Activated T-cell treated with anti-CD3 and anti-CD28 coated beads for 48 hours (primary cell): ENCODE measurements at places on chromosomes 3 and 15.

DNA sequence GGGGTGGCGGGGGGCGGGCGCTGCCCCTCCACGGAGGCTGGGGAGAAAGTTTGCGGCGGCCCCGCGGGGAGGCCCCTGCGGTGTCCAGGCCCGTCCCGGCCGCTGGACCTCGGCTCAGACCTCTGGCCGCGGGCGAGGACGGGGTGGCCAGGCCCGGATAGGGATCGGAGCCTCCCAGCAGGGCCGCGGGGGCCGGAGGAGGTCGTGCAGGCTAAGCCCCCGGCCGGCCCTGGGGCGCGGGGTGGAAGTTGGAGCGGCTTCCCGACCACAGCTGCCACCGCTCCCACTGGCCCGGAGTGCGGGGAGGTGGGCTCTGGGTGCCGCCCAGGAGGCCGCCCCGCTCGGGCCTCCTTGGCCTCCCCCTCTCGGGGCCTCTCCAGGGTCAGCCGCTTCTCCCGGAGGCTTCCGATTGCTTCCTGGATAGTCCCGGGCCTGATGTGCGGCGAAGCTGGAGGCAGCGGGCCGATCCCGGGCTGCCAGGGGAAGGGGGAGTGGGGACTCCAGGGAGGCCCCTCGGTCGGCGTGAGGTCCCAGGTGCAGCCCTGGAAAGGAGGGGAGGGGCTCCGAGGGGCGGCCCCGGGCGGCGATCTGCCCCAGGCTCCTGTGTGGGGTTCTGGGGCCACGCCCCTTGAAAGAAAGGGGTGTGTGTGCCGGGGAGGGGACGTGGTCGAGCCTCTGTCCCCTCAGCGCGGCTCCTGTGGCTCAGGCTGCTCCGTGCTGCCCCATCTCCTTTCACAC lies 907 bp downstream of the PLXNA1 start:
- peak; percentile 33 for DNase-seq

DNA sequence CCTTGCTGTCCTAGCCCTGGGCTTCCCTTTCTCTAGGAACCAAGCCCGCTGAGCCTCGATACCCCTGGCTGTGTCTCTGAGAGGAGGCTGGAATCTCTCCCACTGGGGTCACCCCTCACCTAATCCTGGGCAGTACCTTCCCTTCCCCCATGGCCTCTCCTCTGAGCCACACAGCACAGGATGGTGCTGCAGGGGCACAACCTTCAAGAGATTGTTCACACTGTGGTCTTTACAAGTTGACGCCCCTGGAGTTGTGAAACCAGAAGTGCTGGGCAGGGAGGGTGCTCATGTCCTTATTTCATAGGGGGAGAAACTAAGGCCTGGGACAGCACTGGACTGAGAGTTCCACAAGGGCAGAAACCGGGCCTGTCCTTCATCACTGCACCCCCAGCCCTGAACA lies 70.9 kb upstream of the TMEM115 start:
- no peak for DNase-seq

DNA sequence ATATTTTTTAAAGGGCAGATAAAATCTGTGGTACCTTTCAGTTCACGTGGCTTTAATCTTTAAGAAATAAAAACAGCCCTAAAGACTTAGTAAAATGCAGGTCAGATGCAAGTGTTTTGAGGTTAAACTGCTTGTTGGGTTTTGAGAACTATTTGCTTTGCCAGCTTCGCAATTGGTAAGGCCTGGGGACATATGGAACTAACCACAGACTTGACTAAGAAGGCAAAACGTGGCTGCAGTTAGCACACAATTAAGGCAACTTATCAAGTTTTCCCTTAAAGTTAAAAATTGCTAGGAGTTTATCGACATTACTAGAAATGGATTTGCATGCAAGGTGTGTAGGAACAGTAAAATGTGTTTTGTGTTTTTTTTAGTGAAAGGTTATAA lies 206.9 kb downstream of the ZNF385D start:
- no peak for DNase-seq

GRCh38 chr15:94306700-94307650 lies 75.6 kb downstream of the MCTP2 start:
- no peak for DNase-seq

GRCh38 chr15:41928637-41929620 lies 35.1 kb upstream of the SPTBN5 start:
- DNase-seq = no peak

- no peak for DNase-seq
These were observed 24.3 kb downstream of the ATP10A start for GRCh38 chr15:25838871-25839195.

- no peak for DNase-seq
These were observed 18.3 kb downstream of the FBXO22 start for GRCh38 chr15:75921732-75922703.

DNA sequence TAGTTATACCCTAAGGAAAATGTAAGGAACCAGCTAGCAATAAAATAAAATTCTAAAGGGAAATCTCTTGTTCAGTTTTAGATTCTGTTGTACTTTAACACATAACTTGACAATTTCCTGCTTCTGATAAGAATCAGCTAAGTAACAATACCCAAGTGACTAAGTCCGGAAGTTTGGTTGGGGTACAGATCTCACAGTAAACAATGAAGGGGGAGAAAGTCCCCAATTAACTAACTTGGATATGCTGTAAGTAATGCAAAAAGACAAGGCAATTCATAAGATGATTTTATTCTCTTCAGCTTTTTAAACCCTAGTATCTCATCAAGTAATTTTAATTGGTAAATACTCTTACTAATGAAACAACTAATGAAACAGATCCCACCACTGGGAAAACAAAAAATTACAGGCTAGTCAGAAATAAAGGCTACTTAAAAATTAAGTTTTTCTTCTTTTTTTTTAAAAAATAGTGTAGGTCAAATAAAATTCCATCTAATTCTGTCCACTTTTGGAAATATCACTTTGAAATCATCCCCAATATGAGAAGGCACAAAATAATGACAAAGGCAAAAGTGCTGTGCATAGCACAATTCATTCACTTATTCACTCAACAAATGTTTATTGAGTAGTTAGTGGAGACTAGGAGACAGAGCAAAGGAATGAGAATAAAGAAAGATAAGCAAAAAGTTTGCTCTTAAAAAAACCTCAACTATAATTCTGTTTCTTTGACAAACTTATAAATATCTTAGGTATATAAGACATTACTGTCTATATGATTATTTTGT lies 37.8 kb upstream of the IL20RB start:
- no peak for DNase-seq

DNA sequence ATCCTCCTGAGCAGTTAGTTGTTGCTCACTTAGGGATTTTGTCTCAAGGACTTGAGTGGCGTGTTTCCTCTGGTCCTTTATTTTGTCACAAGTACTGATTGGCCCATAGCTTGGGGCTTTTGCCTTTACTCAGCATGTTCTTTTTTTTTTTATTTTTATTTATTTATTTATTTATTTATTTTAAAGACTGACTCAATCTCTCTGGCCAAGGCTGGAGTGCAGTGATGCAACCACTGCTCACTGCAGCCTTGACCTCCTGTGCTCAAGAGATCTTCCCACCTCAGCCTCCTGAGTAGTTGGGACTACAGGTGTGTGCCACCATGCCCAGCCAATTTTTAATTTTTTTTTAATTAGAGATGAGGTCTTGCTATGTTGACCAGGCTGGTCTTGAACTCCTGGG lies 223.9 kb upstream of the TPM1 start:
- no peak for DNase-seq

GRCh38 chr15:99095626-99096025 lies 9.3 kb upstream of the SYNM start:
- DNase-seq = no peak

- DNase-seq = no peak
These were observed 78.5 kb downstream of the FGF7 start for GRCh38 chr15:49501586-49501985.

- DNase-seq = no peak
These were observed 31.3 kb downstream of the IL1RAP start for GRCh38 chr3:190545191-190545590.

- no peak for DNase-seq
These were observed 2.6 kb upstream of the ABHD10 start for GRCh38 chr3:111976254-111976653.

- no peak for DNase-seq
These were observed 546.9 kb downstream of the IGSF11 start for GRCh38 chr3:118487734-118488133.

GRCh38 chr3:114974387-114974786 lies 172.7 kb downstream of the ZBTB20 start:
- DNase-seq = no peak

GRCh38 chr3:29282427-29283230 lies 1.8 kb downstream of the RBMS3 start:
- DNase-seq = no peak

- DNase-seq = no peak
These were observed 60.0 kb upstream of the FEZF2 start for GRCh38 chr3:62433396-62433795.

DNA sequence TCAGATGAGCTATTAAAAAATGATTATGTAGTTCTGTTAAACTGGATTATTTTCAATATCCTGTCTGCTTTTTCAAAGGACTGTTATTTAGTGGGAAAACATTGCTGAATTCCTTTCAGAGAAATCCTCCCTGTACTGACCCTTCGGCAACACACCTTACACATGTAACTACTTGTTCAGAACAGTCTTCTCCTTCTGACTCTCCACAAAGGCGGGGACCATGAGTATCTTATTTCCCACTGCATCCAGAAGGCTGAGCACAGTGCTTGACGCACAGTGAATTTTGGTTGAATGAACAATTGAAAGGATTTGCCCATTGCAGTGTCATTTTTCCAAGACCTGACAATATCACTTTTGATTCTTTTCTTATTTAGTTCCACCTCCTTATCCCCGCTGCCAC lies 23.1 kb upstream of the CFAP161 start:
- no peak for DNase-seq

DNA sequence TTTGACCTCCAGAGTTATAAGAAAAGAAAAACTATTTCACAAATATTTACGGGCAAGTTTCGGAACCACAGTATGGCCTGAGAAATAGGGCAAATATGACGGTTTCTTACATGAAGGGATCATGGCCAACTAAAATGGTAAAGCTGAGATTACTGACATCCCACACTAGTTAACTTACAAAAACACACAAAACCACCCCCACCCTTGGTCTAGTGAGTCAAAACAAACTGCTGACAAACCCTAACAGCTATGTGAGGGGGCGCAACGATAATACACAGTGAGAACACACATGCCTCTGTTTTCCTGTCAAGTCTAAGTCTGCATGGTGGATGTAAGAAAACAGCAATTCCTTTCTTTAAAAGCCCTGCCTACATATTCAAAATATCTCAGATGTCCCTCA lies 32.3 kb downstream of the CBLB start:
- no peak for DNase-seq

GRCh38 chr3:141629976-141630375 lies 108.1 kb upstream of the RNF7 start:
- no peak for DNase-seq

DNA sequence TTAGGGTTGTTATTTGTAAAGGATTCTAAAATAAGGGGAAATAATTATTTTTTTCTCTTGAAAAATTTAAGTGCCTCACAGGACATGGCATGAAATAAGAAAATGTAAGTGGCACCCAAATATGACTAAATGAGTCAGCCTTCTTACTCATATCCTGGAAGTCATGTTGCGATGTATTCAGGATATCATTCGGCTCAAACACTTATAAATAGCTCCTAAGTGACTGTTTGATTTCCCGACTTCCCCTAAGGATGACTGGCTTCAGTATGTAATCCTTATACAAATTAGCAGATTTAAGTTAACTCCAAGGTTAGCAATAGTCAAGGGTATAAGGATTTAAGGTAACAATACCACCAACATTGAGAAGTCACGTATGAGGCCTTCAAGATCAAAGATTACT lies 57.3 kb upstream of the OSTN start:
- no peak for DNase-seq

GRCh38 chr15:94125698-94126097 lies 105.7 kb upstream of the MCTP2 start:
- DNase-seq = no peak
